ENCODE measurements at places on chromosomes 5 and 9. TPM values are rescaled to one million over a fixed set of nuclear protein-coding genes. Genes with fewer than 3 reads are reported as not detected.

SPATA31D4 gene
- not detected for total RNA-seq

RABGAP1 gene
- total RNA-seq: 19.1 TPM

FOXD4L3 gene
- total RNA-seq: not detected

AJM1 gene
- total RNA-seq: 0.18 TPM

FOXD4L6 gene
- total RNA-seq: not detected

LCN12 gene
- not detected for total RNA-seq

GPX3 gene
- 13.1 TPM for total RNA-seq

TRPM6 gene
- total RNA-seq: 0.11 TPM

ANXA6 gene
- 178 TPM for total RNA-seq

ATOSB gene
- 4.7 TPM for total RNA-seq

TSC1 gene
- 27.7 TPM for total RNA-seq

NME5 gene
- 0.29 TPM for total RNA-seq

RETREG1 gene
- total RNA-seq: 1.9 TPM

NEURL1B gene
- total RNA-seq: 2.8 TPM

BHMT2 gene
- 8.0 TPM for total RNA-seq

FBXW2 gene
- total RNA-seq: 15.3 TPM

PCDHB9 gene
- 1.6 TPM for total RNA-seq

PCDHGB7 gene
- 0.17 TPM for total RNA-seq

INSL6 gene
- not detected for total RNA-seq

PITX1 gene
- total RNA-seq: 34.0 TPM

WDR38 gene
- total RNA-seq: not detected

FGFR4 gene
- total RNA-seq: 0.57 TPM

PROB1 gene
- 0.17 TPM for total RNA-seq

PIGO gene
- total RNA-seq: 22.2 TPM

PAIP1 gene
- total RNA-seq: 109 TPM

ARPC5L gene
- total RNA-seq: 52.8 TPM

ALDH1A1 gene
- not detected for total RNA-seq

CCL28 gene
- total RNA-seq: not detected

PCDHB5 gene
- 20.6 TPM for total RNA-seq

SLC22A5 gene
- total RNA-seq: 7.1 TPM

TTC1 gene
- total RNA-seq: 131 TPM

F12 gene
- 9.6 TPM for total RNA-seq

NUTM2G gene
- under 0.01 TPM for total RNA-seq

CCDC69 gene
- total RNA-seq: 0.74 TPM

RLN1 gene
- 0.21 TPM for total RNA-seq

ELAVL2 gene
- total RNA-seq: not detected

ENC1 gene
- total RNA-seq: 66.7 TPM

PAEP gene
- not detected for total RNA-seq

SLC6A7 gene
- total RNA-seq: 0.06 TPM

PRDM9 gene
- not detected for total RNA-seq

PDCD1LG2 gene
- total RNA-seq: 6.9 TPM

FST gene
- total RNA-seq: 1.7 TPM

RANBP3L gene
- total RNA-seq: not detected

Measured in Daoy (cell line).